ENCODE measurements at places on chromosomes 11 and 22. TPM values are rescaled to one million over a fixed set of nuclear protein-coding genes. Genes with fewer than 3 reads are reported as not detected.
A peak's percentile ranks its signal among the peaks of the same experiment; 100 is the strongest.

DNA sequence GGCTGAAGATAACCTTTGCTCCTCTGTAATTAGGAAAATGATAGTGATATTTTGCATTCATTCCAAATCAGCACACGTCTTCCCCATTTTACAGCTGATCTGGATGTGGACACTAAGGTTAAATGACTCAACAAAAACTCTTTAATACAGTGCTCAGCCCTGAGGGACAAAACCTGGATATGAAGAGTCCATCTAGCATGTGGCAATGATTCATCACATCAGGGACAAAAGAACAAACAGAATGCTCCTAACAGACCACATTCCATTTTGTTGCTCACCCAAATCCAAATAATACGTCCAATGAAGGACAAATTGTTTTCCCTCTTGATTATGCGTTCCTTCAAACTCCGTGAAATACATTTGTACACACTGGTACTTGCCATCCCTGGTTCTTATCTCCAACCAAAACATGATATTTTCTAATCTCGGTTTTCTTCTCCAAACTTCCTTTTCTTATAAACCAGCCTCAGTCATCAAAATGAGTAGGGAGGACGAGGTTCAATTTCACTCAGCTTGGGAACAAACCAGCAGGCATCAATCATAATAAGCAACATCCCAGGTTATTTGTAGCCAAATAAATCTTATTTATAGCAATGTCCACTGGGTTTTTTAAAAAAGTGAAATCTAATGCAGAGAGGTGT, 53.7 kb upstream of the MTMR2 start:
- no peaks in the 10 kb centered on the region for H3K27me3 ChIP-seq
- peaks cover 9% of the 10 kb centered on the region for H3K4me1 ChIP-seq
- DNase-seq = peak; percentile 50

- H3K27me3 ChIP-seq = no peaks in the 10 kb centered on the region
- no peak for DNase-seq
- no peak overlapping the region for H3K27ac ChIP-seq
Measured at GRCh38 chr11:13691286-13691899, 22.9 kb downstream of the FAR1 start.

GRCh38 chr11:115527534-115528125, 23.4 kb upstream of the CADM1 start:
- no peak for DNase-seq
- no peaks in the 10 kb centered on the region for H3K27me3 ChIP-seq
- no peak overlapping the region for H3K4me3 ChIP-seq
- no peaks in the 10 kb centered on the region for H3K36me3 ChIP-seq
- H3K4me1 ChIP-seq = no peaks in the 10 kb centered on the region

DNA sequence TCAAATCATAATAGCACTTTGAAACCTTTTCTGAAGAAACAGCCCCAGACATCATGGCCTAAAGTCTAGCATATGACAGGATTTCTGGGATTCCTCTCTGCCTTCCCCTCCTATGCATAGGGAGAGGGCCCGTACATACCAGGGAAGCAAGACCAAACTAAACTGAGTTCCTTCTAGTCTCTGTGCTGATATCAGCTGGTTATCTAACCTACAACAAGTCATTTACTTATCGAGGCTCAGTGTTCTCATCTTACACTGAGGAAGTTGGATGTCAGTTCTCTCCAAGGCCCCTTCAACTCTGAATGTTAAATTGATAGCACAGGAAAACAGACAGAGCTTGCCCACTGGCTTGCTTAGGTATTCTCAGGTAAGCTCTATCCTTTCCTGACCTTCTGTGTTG, 17.0 kb upstream of the GRIK4 start:
- DNase-seq = no peak
- peaks cover 10% of the 10 kb centered on the region for H3K36me3 ChIP-seq
- no peaks in the 10 kb centered on the region for H3K4me1 ChIP-seq
- H3K27me3 ChIP-seq = no peaks in the 10 kb centered on the region
- H3K27ac ChIP-seq = no peak overlapping the region

- no peak for DNase-seq
- no peak overlapping the region for H3K4me3 ChIP-seq
- peaks cover 11% of the 10 kb centered on the region for H3K27me3 ChIP-seq
Measured at GRCh38 chr11:66459138-66459778, 7.4 kb upstream of the PELI3 start.

GRCh38 chr11:116065986-116066385, 561.8 kb upstream of the CADM1 start:
- H3K27ac ChIP-seq = no peak overlapping the region
- DNase-seq = no peak

DNA sequence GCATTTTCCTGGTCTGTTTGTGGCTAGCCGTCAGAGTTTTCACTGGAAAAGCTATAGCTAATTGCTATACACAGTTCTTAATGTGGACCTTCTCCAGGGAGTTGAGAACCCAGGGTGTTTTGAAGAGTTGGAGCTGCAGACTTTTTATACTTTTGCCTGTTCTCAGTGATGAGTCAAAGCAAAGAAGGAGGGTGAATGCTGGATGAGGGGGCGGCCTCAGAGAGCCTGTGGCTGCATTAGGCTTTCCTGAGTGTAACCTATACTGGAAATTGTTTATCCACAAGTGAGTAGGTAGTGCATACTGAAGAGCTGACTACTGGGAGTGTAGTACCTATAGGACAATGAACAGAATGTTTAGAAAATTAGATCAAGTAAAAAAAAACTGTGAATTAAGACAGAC, 79.7 kb upstream of the HORMAD2 start:
- peaks cover 11% of the 10 kb centered on the region for H3K4me1 ChIP-seq
- H3K36me3 ChIP-seq = peaks cover 11% of the 10 kb centered on the region
- H3K4me3 ChIP-seq = no peak overlapping the region
- no peak overlapping the region for H3K27ac ChIP-seq
- peak; percentile 82 for DNase-seq

GRCh38 chr11:83355391-83355790, 69.2 kb upstream of the CCDC90B start:
- H3K27ac ChIP-seq = no peak overlapping the region
- H3K27me3 ChIP-seq = no peaks in the 10 kb centered on the region
- H3K4me3 ChIP-seq = no peak overlapping the region
- H3K4me1 ChIP-seq = no peaks in the 10 kb centered on the region
- no peaks in the 10 kb centered on the region for H3K36me3 ChIP-seq

DNA sequence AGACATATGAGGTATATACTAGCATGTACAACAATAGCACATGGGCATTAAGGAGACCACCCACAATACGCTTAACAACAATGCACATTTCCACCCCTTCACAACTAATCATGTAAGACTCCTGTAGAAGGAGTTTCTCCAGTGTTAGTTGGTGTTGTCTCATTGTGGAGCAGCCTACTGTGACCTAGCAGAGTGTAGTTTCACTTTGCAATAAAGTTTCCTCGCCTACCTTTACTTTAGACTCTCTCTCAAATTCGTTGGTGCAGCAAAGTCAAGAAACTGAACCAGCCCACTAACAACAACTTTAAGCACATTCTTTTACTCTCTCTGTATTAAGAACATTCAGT, 863.6 kb downstream of the FAM181B start:
- no peaks in the 10 kb centered on the region for H3K27me3 ChIP-seq
- H3K4me1 ChIP-seq = no peaks in the 10 kb centered on the region
- no peak for DNase-seq
- H3K27ac ChIP-seq = no peak overlapping the region

DNA sequence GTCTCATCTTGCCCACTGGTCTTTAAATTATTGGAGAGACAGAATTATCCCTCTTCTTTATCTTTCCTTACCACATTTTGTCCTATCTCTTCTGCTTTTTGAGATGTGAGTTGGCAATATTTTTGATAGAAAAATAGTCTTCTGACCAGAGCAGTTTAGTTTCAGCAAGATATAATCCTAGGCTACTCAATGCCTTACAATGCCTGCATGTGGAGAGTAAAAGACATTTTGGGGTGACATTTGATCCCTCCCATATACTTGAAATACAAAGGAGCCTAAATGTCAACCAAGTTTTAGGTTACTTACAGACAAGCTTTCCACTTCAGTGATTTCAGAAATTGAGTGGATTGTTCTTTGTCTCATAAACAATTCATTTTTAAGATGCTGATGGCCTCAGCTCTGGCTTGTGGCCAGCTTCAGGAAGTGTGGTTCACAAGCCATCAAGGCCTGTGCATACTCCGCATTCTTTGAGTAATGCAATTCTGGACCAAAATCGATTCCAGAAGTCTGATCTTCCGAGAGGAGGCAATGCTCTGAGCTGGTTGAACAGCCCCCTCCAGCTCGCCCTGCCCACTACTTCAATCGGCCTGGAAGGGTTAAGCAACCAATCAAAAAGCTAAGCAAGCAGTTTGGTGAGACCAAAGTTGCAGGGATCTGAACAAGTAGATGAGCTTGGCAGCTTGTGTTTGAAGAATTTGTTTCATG, 274.4 kb downstream of the BLID start:
- H3K27ac ChIP-seq = peak overlapping the region; percentile 13
- H3K27me3 ChIP-seq = no peaks in the 10 kb centered on the region
- no peaks in the 10 kb centered on the region for H3K36me3 ChIP-seq
- H3K4me3 ChIP-seq = no peak overlapping the region
- peak; percentile 14 for DNase-seq

DNA sequence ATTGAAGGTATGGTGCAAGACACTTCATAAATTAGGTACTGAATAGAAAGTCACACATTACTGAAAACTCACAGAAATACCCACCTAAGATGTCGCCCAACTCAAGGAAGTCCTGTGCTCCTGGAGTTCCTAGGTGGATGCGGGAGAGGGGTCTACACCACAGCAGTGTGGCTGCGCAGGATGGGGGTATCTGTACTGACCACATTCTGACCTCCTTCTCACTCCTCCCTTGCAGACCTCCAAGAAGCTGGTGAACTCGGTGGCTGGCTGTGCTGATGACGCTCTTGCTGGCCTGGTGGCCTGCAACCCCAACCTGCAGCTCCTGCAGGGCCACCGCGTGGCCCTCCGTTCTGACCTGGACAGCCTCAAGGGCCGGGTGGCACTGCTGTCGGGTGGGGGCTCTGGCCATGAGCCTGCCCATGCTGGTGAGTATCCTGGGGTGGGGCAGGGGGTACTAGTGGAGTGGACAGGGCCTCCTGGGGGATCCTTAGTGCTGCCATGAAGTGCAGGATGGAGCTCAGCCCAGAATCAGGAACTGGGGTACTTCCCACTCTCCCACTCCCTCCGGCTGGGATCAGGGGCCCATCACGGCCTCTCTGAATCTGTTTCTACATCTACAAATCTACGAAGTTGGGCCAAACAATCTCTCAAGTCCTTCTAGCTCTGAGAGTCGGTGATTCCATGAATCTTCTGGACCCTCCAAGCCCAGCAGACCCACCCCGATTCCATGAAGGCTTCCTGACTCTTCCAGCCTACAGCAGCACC, 4.9 kb downstream of the TKFC start:
- peaks cover 4% of the 10 kb centered on the region for H3K36me3 ChIP-seq
- H3K27ac ChIP-seq = no peak overlapping the region
- peaks cover 24% of the 10 kb centered on the region for H3K4me1 ChIP-seq
- H3K27me3 ChIP-seq = no peaks in the 10 kb centered on the region
- H3K4me3 ChIP-seq = no peak overlapping the region

DNA sequence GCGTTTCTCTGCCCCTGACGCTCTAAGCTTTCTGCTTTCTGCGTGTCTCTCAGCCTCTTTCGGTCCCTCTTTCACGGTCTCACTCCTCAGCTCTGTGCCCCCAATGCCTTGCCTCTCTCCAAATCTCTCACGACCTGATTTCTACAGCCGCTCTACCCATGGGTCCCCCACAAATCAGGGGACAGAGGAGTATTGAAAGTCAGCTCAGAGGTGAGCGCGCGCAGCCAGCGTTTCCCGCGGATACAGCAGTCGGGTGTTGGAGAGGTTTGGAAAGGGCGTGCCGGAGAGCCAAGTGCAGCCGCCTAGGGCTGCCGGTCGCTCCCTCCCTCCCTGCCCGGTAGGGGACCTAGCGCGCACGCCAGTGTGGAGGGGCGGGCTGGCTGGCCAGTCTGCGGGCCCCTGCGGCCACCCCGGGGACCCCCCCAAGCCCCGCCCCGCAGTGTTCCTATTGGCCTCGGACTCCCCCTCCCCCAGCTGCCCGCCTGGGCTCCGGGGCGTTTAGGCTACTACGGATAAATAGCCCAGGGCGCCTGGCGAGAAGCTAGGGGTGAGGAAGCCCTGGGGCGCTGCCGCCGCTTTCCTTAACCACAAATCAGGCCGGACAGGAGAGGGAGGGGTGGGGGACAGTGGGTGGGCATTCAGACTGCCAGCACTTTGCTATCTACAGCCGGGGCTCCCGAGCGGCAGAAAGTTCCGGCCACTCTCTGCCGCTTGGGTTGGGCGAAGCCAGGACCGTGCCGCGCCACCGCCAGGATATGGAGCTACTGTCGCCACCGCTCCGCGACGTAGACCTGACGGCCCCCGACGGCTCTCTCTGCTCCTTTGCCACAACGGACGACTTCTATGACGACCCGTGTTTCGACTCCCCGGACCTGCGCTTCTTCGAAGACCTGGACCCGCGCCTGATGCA, at the start of gene MYOD1:
Gene MYOD1 (plus strand): TSS at position 544 of the 910 bp plus-strand sequence. CDS start 212 bp downstream, at position 756.
- H3K27ac ChIP-seq = no peak within 1 kb of the TSS
- no peaks in the 10 kb centered on the region for H3K4me1 ChIP-seq
- H3K4me3 ChIP-seq = no peak within 1 kb of the TSS
- no peaks in the 10 kb centered on the region for H3K36me3 ChIP-seq
- H3K27me3 ChIP-seq = peaks cover 94% of the 10 kb centered on the region

GRCh38 chr11:64745189-64745520, 1.2 kb upstream of the RASGRP2 start:
- no peaks in the 10 kb centered on the region for H3K36me3 ChIP-seq
- H3K4me3 ChIP-seq = peak overlapping the region; percentile 16
- peak; percentile 83 for DNase-seq
- peaks cover 56% of the 10 kb centered on the region for H3K27me3 ChIP-seq

DNA sequence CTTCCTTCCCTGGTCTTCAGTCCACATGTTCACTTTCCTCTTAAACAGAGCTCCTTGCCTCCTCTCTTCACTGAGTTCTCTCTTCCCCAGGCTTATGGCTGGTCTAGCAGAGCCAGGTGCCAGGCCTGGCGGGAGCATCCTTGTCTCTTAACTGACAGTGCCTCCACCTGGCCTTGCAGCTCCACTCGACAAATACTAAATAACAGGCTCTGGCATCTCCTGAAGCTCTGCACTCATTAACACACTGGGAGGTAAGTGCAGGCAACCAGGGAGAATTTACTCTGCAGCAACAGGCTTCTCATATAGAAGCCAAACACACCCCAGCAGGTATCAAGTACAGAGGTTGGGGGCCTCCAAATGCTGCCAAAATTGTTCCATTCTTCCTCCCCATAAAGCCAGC, 438.1 kb downstream of the SOX6 start:
- peaks cover 4% of the 10 kb centered on the region for H3K27me3 ChIP-seq
- H3K27ac ChIP-seq = no peak overlapping the region

DNA sequence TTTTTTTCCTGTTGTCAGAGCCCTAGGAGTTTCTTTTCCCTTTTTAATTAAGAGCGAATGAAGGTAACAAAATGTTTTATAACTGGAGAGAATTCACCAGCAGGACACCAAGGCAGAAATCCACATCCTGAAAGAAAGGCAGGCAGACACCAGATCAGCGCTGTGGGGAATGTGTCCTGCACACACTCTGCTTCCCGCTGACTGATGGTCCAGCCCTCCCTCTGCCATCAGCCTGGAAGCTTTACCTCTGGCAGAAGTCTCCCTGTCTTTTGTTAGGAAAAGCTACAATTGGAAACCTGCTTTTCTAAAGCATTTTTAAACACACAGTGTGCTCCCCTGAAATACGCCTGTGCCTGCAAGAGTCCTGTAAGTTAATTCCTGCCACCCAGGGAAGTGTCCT, 638.5 kb downstream of the NTM start:
- no peak for DNase-seq
- no peak overlapping the region for H3K4me3 ChIP-seq
- no peaks in the 10 kb centered on the region for H3K4me1 ChIP-seq
- no peaks in the 10 kb centered on the region for H3K27me3 ChIP-seq
- no peak overlapping the region for H3K27ac ChIP-seq

The BDNF gene
- 8.0 TPM for total RNA-seq

The CASP1 gene
- 13.6 TPM for total RNA-seq

The RTN4R gene
- total RNA-seq = 0.29 TPM

The E2F8 gene
- total RNA-seq = 0.36 TPM

The MS4A15 gene
- not detected for total RNA-seq

The LSP1 gene
- total RNA-seq = 54.6 TPM

The GDPD4 gene
- not detected for total RNA-seq

The PSMD13 gene
- 117 TPM for total RNA-seq

The C2CD3 gene
- 12.4 TPM for total RNA-seq

Data from osteoblast (primary cell).